Osteocyte (in vitro differentiated cells): ENCODE measurements at places on chromosomes 12 and 14. TPM values are rescaled to one million over a fixed set of nuclear protein-coding genes. Genes with fewer than 3 reads are reported as not detected.

Gene FGF6
- total RNA-seq, result not detected in 2 replicates

Gene CD27
- total RNA-seq, result not detected in 2 replicates

Gene TMEM179
- total RNA-seq, result not detected in 2 replicates

Gene AKAP3
- total RNA-seq, result 0.97 and 1.1 TPM in 2 replicates

Gene PAPOLA
- total RNA-seq, result 143 and 144 TPM in 2 replicates

Gene E2F7
- 2.6 and 3.0 TPM in 2 replicates for total RNA-seq

Gene CAPS2
- total RNA-seq, result 4.0 and 5.3 TPM in 2 replicates

Gene ADGRD1
- 1.0 and 1.5 TPM in 2 replicates for total RNA-seq

Gene HOXC12
- total RNA-seq, result not detected in 2 replicates

Gene RNU7-1
- not detected in 2 replicates for total RNA-seq

Gene HOXC9
- not detected in 2 replicates for total RNA-seq

Gene ASCL1
- not detected in 2 replicates for total RNA-seq
